ENCODE measurements at places on chromosomes 1 and 21.

- DNase-seq: no peak
Observed at GRCh38 chr1:50066806-50067205, 41.9 kb upstream of the ELAVL4 start.

GRCh38 chr1:146049436-146049835, 27.9 kb upstream of the HJV start:
- no peak for DNase-seq

DNA sequence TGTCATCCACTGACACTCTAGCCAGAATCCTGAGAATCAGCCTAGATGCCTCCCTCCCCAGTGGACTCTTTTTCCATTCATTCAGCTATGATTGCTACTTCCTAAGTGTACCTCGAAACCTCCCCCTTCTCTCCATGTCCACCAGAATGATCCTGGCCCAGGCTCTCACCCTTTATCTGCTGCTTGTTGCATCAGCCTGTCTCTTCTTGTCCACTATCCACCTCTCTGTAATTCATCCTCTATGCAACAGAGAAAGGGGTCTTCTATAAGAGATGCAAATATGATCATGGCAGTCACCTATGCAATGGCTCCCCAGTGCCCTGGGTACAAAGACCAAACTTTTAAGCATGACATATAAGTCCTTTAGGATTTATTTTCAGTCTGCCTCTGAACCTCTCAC, 37.7 kb downstream of the JUN start:
- no peak for DNase-seq

DNA sequence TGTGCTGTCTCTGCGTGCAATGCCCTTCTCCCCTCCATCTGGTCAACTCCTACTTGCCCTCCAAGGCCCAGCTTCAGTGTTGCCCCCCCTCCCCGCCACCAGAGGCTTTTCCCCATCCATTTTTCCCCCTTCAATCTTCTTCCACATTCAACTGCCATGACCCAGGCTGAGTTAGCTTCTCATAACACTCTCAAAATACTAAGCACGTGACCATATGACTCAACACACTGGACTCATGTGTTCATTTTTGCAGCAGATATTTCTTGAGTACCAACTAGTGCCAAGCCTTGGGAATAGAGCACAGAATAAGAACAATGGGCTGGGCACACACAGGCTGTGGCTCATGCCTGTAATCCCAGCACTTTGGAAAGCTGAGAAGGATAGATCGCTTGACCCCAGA, 132.1 kb downstream of the IGSF21 start:
- no peak for DNase-seq

DNA sequence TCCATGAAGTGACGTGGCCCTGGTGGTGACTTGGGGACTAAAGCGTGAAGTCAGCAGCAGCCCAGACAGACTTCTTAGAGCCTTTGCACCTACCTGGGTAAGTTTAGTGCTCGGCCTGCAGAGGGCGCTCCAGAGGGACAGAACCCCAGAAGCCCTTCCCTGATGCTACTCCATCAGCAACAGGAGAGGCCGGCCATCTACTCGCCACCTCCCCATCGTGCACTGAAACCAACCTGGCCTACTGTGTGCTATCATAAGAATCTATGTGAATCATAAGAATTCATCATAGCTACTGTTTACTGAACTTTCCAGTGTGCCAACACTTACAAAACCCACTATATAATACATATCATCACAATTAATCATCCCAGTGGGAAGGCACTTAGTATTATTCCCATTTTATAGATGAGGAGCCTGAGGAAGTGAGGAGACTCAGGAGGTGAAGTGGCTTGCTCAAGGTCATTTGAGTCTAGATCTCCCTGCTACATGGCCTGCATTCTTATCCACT, 7.9 kb upstream of the EDN2 start:
- peak; percentile 45 for DNase-seq

GRCh38 chr1:54813485-54814125, 12.5 kb upstream of the TTC22 start:
- DNase-seq: no peak

DNA sequence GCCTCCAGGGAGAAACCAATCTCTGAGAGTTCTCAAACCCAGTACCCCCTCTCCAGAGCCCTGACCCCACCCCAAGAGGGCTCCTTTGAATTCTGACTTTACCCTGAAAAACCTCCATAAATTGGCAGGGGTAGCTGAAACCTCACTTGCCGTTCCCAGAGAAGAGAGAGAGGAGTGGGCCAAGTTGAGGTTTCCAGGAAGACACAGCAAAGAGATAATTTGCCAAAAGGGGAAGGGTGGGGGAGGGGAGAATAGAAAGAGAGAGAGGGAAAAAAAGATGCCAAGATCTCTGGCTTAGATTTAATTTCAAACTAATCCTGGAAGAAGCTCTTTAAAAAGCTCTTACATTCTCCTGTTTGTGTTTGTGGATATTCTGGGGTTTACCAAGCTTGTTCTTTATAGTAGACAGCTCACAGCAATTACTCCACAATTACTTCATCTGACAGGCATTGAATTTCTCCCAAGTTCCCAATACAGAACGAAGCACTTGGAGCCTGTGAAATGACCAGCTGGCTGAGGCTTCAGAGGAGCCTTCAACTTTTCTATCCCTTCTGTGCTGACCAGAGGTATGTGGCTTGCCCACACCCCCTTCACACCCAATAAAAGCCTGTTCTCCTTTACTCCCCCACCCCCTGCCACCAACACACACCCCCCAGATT, 1.1 kb upstream of the GRHL3 start:
- no peak for DNase-seq

- no peak for DNase-seq
Observed at GRCh38 chr1:11528611-11529261, 49.8 kb downstream of the DISP3 start.

DNA sequence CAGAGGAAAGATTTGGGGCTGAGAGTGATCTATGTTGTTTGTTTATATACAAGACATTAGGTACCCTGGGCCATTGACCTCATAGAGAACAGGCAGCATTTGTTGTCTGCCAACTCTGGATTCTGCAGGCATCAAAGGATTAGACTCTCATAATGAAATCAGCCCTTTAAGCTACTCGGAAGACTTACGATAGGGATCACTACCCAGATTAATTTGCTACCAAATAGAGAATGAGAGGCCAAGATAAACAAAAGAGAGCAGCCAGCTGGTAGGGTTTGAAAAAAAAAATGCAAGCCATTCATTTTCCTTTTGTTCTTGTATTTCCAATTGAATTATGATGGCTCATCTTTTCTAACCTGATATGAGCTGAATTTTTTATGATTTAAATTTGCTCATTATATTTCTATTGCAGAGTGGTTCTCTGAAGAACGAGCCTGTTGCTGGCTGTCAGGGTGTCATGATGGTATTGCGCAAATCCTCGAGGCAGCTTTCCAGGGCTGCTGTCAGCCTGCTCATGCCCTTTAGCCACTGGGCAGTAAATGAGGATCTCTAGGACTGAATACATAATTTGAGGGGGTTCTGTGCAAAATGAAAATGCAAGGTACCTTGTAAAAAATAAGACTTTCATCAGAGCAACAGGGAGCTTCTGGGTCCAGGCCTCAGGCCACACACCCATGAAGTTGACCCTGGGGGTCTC, 116.4 kb upstream of the KCNJ15 start:
- DNase-seq: no peak

DNA sequence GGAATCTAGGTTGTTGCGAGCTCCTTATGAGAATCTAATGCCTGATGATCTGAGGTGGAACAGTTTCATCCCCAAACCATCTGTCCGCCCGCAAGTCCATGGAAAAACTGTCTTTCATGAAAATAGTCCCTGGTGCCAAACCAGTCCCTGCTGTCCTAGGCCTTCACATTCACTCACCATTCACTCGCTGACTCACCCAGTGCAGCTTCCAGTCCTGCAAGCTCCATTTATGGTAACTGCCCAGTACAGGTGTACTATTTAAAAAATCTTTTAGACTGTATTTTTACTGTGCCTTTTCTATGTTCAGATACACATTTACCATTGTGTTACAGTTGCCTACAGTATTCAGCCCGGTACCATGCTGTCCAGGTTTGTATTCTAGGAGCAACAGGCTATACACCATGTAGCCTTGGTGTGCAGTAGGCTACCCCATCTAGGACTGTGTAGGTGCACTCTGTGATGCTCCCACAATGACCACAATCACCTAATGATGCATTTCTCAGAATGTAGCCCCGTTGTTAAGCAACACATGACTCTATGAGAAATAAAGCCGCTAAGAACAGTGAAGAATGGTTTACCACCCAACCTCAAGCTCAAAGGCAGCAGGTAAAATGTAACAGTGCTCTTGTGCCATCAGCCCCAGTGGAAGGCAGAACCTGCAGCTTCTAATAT, 2.4 kb downstream of the ECHDC2 start:
- no peak for DNase-seq

- DNase-seq: no peak
Observed at GRCh38 chr1:56378341-56379070, 200.9 kb downstream of the PLPP3 start.

GRCh38 chr1:29211086-29212030, 19.4 kb downstream of the MECR start:
- no peak for DNase-seq

DNA sequence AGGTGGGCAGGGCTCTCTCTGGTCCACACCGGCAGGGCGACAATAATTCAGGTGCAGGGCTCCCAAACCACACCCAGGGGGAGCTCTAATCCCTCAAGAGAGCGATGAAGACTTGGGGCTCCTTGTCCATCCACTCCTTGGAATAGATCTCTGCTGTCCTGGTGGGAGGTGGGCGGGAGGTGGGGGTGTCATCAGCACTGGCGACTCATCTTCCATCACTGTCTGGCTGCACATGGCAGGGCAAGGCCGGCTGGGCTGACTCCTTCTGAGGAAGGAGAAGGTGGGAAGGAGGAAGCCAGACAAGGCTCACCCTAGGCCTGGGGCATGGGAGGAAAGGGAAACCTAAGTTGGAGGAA, 29.3 kb downstream of the TNNT2 start:
- DNase-seq: no peak

GRCh38 chr1:209768354-209768774, 12.5 kb downstream of the TRAF3IP3 start:
- peak; percentile 63 for DNase-seq

DNA sequence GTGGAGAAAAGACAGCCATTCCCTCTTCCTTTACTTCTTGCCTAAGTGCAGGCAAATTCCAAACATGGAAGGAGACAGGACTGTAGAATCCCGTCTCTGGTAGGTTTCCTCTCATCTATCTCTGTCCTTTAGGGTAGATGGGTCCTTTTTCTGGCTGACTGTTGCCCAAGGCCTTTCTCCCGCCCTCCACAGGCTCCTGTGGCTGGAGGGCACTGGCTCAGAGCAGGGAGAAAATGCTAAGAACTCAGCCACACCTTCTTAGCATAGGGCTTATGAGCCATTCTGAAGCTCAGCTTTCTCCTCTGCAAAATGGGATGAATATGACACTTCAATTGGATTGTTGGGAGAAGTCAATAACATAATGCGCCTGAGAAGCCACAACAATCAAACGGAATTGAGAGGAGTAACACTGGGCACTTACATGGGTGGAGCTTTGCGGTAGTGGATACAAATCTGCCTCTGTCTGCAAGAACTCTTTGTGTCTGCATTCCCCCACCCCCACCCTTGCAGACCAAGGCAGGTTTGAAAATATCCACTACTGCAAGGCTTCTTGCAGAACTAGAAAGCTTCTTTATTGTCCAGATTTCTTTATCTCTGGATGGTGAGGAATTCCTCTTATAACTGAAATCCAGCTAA, 94.7 kb downstream of the CSMD2 start:
- no peak for DNase-seq

DNA sequence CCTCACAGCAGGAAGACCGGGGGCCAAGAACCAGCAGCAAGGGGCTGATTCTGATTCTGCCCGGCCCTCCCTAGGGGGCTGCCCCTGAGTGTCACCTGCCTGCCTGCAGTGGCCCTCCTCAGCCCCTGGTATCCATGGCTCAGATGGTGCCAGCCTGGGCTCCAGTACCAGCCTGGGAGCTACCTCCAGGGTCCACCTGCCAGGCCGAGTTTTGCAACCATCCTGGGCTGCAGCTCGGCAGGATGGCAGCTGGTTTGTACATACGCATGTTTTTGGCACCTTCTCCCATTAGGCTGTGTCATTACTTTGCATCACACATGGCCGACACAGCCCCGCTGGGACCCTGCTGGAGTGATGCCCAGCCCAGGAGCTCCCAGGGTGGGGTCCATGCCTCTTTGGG, 93.3 kb upstream of the WNT4 start:
- DNase-seq: no peak

GRCh38 chr1:60759291-60759690, 323.1 kb upstream of the NFIA start:
- DNase-seq: no peak

DNA sequence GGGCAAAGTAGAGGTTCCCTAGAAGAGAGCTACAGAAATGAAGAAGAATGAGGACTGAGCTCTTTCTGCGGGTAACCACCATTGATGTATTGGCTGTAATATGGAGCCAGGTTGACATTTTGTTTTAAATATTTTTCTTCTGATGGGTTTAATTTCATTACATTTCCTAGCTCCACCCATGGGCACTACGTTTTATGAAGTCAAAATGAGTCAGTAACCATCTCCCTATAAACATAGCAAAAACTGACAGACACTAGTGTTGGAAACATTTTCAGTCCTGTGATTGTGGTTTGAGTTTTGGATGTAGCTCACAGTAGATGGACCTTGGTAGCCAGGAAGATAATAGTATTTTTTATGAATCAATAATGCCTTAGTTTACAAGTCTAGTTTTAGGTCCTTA, 470.4 kb upstream of the B3GALT2 start:
- DNase-seq: no peak

DNA sequence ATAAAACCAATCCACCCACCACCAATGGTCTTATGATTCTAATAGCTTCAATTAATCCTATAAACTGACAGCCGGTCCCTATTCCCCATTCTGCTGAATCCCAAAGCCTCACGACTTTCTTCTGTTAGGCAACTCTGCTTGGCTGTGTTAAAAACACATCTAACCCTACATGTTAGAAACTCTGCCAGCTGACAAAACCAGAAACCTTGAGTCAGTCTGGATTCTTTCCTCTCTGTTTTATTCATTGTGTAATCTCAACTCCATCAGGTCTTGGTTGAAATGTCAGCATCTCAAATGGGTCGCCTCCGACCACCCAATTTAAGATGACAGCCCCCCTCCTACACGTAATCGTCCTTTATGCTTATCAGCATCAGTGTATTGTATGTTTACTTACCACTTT, 312.1 kb downstream of the DISC1 start:
- no peak for DNase-seq

GRCh38 chr1:156232201-156232894, 9.6 kb upstream of the BGLAP start:
- no peak for DNase-seq

All from upper lobe of left lung (tissue), 6 donors.